Chondrocyte (in vitro differentiated cells): ENCODE measurements at places on chromosomes 16 and 17. TPM values are rescaled to one million over a fixed set of nuclear protein-coding genes. Genes with fewer than 3 reads are reported as not detected.

- peaks cover 7% of the 10 kb centered on the region for H3K27me3 ChIP-seq
- no peak overlapping the region for H3K27ac ChIP-seq
- H3K4me3 ChIP-seq, result no peak overlapping the region
- DNase-seq, result no peak
Measured at GRCh38 chr17:64775701-64776570, 113.8 kb upstream of the SMURF2 start.

DNA sequence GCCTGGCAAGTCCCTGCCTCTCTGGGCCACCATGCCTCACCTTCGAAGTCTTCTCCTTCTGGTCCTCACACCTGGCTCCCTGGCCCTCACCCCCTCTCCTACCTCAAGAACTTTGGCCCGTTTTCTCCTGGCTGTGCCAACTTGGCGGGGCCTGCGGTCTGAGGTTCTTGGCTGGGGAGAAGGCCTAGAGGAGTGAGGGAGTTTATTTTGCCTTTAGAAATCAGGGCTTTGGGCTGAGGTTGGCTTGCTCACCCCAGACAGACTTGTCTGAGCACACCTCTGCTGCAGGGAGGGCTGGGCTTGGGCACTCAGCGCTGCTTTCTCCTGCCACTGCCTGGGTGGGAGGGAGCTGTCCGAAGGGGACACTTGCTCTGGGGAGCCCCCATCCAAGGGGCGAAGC is 23.3 kb upstream of the TAC4 start:
- H3K27me3 ChIP-seq, result peaks cover 30% of the 10 kb centered on the region
- no peak overlapping the region for H3K27ac ChIP-seq
- peaks cover 4% of the 10 kb centered on the region for H3K36me3 ChIP-seq

- H3K27ac ChIP-seq, result no peak overlapping the region
- H3K4me1 ChIP-seq, result peaks cover 39% of the 10 kb centered on the region
- no peak overlapping the region for H3K4me3 ChIP-seq
- H3K27me3 ChIP-seq, result no peaks in the 10 kb centered on the region
- peaks cover 36% of the 10 kb centered on the region for H3K36me3 ChIP-seq
Measured at GRCh38 chr16:55490301-55490700, 11.3 kb downstream of the MMP2 start.

DNA sequence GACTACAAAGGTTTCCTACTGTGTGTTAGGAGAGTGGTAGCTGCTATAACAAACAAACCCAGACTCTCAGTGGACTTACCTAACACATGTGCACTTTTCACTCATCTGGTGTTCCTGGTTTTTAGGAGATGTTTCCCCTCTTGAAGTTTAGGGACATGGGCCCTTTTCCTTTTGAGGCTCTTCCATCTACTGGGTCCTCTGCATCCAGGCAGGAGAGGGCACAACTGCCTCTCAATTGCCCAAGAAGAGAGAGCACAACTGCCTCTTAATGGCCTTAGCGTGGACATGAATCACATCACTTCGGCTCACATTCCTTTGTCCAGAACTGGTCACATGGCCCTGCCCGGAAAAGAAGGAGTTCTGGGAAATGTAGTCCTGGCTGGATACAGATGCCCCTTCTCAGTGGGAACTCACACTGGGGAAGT is 9.8 kb upstream of the TNRC6C start:
- peaks cover 34% of the 10 kb centered on the region for H3K27me3 ChIP-seq
- peaks cover 2% of the 10 kb centered on the region for H3K36me3 ChIP-seq
- no peak overlapping the region for H3K4me3 ChIP-seq
- no peak for DNase-seq

- H3K27me3 ChIP-seq, result peaks cover 13% of the 10 kb centered on the region
- peaks cover 6% of the 10 kb centered on the region for H3K36me3 ChIP-seq
- H3K4me3 ChIP-seq, result peak overlapping the region; percentile 85
Measured at GRCh38 chr16:31701734-31702133, 171.9 kb upstream of the ZNF267 start.

DNA sequence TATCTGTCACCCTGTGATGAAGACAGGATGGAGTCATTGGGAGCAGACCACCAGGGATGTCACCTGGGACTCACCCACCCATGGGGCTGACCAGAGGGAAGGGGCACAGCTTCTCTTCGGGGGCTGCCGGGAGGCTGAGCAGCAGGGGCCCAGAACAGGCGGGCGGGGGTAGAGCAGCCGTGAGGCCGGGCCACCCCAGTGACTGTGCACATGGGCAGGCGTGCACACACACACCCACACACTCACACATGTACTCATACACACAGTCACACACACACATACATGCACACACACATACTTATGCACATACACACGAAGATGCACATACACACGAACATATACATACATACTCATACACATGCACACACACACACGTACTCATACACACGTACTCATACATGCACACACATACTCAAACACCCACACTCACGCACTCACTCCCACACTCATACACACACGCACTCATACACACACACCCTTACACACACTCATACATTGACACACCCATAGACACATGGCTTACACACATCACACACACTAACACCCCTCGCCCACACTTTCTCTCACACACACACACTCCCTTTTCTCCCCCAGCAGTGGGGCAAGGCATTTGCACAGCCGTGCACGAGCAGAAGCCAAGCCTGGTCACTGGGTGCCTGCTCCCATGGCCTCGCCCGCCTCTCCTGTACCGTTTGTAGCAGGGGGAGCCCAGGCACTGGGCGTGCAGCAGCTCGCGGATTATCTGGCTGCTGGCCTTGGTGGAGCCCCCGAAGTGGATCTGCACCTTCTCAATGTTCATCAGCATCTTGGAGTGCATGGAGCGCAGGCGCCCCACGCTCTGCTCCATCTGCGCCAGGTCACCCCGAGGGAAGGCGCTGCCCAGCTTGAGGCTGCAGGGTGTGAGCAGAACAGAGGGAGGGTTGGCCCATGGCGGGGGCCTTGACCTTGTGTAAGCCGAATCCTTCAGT is 12.4 kb downstream of the UBALD2 start:
- peaks cover 5% of the 10 kb centered on the region for H3K4me1 ChIP-seq
- H3K4me3 ChIP-seq, result no peak overlapping the region
- DNase-seq, result no peak
- no peaks in the 10 kb centered on the region for H3K27me3 ChIP-seq
- no peak overlapping the region for H3K27ac ChIP-seq

- peak overlapping the region; percentile 87 for H3K27ac ChIP-seq
- no peak for DNase-seq
- H3K4me3 ChIP-seq, result no peak overlapping the region
- H3K27me3 ChIP-seq, result no peaks in the 10 kb centered on the region
- no peaks in the 10 kb centered on the region for H3K36me3 ChIP-seq
- H3K4me1 ChIP-seq, result peaks cover 74% of the 10 kb centered on the region
Measured at GRCh38 chr17:17698869-17699351, 17.7 kb downstream of the RAI1 start.

DDX52 gene
- 43.4 to 44.7 TPM (median 43.9 TPM) in 3 replicates for total RNA-seq

TMEM235 gene
- not detected in 3 replicates for total RNA-seq
